Trophoblast cell (in vitro differentiated cells and primary cell): ENCODE measurements at places on chromosomes 3 and 15.

- DNase-seq, result peak; percentile 3
These were observed 76.0 kb downstream of the ETFA start for GRCh38 chr15:76235186-76235826.

- no peak for DNase-seq
These were observed 224.9 kb downstream of the MCTP2 start for GRCh38 chr15:94456226-94456625.

GRCh38 chr15:91685436-91685835 lies 168.1 kb upstream of the SLCO3A1 start:
- no peak for DNase-seq

DNA sequence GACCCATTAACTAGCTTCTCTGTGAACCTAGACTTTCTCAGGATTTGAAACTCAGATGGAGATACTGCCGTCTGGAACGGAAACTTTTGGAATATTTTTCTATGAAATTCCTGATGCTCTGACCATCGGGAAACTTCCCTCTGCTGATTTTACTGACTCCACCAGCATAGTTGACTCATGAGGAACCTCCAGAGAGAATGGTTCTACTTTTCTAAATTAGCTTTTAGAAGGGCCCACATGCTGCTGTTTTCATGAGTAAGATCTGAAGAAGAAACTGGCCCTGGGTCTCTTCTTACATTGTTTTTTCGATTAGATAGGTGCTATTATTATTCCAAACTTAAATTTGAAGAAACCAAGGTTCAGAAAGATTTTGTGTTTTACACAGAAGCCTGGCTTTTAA lies 326.3 kb upstream of the NR2E3 start:
- DNase-seq, result no peak

DNA sequence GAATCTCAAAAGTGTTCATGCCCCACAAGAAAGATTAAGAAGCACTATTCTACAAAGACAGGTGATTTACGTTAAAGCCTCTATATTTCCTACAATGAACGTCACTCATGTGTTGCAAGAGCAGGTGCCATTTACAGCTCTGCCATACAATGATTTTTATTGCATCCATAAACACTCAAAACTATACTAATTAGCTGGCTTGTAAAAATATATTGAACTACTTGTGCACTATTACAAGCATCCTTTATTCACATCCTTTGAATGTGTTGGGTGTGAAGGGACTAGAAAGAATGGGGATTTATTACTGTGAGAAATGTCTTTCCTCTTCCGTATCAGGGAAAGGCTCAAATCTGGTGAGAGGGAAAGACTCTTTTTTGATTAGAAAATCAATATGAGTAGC lies 50.7 kb upstream of the C3orf49 start:
- no peak for DNase-seq

DNA sequence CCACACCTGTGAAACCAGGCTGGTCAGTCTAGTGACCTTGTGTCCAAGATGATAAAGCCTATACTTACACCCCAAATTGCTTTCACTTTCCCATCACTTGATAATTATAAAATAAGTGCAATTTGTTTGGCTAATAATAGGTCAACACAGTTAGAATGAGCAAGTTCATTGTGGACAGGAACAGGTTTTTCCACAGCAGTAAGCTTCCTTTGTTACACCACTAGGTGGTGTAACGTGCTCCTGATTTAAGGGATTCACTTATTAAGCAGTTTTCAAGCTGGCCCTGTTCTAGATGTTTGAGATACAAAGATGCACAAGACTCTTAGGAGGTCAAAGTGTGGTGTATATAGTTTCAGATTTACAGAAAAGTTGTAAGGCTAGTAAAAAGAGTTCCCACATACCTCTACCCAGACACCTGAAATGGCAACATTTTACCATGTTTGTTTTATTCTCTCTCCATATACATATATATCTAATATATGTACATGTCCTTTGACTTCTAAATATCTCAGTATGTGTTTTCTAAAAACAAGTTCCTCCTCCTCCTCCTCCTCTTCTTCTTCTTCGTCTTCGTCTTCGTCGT lies 6.8 kb upstream of the MFSD1 start:
- peak; percentile 73 for DNase-seq

GRCh38 chr15:70327856-70328678 lies 230.3 kb upstream of the TLE3 start:
- DNase-seq, result peak; percentile 76

- DNase-seq, result no peak
These were observed 22.1 kb downstream of the PPP2R3A start for GRCh38 chr3:135987661-135988060.

DNA sequence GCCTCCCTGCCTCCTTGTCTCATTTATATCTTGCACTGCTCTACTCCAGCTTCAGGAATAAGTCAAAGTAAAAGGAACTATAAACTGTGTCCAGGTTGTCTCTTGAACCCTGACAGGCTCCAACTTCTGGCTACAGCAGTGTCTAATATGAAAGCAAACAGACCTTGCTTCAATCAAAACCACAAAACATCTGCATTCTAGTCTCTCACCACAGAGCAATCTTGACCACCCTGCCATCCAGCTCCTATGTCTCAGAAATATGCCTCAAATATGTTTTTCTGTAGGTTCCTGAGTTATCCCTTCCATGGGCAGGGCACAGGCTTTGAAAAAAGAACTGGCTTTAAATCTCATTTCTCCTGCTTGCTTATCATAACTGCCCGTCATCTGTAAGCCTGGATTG lies 13.0 kb upstream of the RAMAC start:
- no peak for DNase-seq

- peak; percentile 62 for DNase-seq
These were observed 349.7 kb downstream of the TUSC7 start for GRCh38 chr3:117059067-117059955.

DNA sequence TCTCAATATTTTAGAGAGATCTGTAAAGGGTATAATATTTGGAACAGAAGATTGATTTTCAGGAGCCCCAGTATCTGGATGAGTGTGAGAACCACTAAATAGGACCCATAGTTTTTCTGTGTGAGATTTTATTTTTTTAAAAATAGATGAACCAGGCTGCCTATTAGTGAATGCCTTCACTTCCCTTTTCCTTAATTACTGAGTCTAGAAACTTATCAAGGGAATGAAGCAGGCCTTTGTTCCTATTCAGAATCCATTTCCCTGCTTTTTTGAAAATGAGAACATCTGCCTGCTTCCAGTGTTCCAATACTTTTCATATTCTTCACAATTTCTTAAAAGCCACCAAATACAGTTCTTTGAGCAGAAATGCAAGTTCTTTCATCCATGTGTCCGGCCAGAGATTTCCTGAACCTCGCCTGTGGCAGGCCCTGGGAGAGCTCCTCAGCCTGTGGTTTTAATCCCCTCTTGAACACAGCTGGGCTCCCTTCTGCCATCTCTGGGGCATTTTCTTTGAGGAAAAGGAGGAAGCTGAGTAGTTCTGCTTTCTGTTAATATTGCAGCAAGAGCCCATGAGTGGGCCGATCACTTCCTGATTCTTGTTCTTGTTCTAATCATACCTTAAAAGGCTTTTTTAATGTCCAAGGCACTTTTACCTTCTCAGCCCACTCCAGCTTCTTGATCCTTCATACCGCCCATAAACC lies 4.7 kb downstream of the EHD4 start:
- peak; percentile 34 for DNase-seq

DNA sequence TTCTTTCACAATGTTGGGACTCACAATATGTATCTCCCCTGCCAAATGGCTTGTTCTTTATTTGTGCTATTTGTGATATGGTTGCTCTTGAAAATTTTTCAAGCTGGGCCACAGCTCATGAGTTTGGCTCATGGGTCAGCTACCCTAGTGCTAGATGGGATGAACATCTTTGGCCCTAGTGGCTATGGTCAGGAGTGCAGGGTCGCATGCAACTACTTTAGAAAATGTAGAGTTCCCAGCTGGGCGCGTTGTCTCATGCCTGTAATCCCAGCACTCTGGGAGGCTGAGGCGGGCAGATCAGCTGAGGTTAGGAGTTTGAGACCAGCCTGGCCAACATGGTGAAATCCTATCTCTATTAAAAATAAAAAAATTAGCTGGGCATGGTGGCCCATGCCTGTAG lies 55.8 kb downstream of the POLR2M start:
- DNase-seq, result no peak

DNA sequence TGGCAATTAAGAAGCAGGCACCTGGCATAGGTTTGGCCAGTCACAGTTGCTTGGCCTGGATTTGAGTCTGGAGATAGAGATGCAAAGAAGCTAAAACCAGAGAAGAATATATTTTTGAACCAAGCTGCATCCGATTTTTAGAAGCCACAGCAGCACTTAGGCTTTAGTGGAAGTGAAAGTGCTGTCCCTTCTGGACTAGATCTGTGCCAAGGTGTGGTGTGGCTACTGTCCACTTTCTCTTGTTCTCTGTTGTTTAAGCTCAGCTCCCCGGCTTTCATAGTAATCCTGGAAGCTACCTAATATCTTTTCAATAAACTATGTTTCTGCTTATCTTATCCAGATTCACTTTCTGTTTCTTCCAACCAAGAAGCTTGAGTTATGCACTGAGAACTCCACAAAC lies 183.4 kb upstream of the THRB start:
- DNase-seq, result no peak

GRCh38 chr3:112857526-112857925 lies 10.9 kb upstream of the CD200R1L start:
- DNase-seq, result no peak

- DNase-seq, result no peak
These were observed 31.1 kb upstream of the SV2B start for GRCh38 chr15:91068966-91069365.

GRCh38 chr15:64892847-64893403 lies 18.8 kb upstream of the ANKDD1A start:
- DNase-seq, result no peak

- peak; percentile 89 for DNase-seq
These were observed 218 bp upstream of the MAPKAPK3 start for GRCh38 chr3:50616770-50617095.

- DNase-seq, result no peak
These were observed 57.9 kb downstream of the EPHB1 start for GRCh38 chr3:134852893-134853351.

DNA sequence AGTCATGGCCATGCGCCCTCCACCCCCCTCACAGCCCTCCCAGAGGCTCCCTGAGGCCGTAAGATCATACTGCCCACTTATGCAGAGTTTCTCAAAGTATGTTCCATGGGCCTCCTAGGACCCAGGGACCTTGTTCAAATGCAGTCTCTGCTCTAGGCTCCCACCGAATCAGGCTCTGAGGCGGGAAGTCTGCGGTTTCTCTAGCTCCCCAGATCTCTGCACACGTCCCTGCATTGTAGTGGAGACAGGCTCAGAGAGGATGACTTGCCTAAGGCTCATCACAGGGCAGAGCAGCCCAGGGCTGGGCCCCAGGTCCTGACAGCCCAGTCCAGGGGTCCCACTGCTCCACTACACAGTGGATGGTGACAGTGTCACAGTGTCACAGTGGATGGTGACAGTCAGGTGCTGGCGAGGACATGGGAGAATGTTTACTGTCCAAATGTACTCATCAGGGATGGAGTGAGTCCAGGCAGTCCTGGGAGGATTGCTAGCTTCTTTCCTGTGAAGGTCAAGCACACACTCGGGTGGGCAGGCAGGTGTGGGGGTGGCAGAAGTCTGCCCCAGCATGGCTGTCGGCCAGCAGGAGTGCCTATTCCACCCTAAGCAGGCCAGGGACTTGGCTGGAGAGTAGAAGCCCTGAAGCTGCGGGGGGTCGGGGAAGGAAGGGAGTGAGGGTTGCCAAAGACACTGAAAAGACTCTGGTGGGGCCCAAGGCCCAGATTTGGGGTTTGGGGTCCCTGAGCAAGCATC lies 12.4 kb downstream of the ANKRD63 start:
- no peak for DNase-seq
